ENCODE measurements at places on chromosomes 6 and 20. TPM values are rescaled to one million over a fixed set of nuclear protein-coding genes. Genes with fewer than 3 reads are reported as not detected.

DNA sequence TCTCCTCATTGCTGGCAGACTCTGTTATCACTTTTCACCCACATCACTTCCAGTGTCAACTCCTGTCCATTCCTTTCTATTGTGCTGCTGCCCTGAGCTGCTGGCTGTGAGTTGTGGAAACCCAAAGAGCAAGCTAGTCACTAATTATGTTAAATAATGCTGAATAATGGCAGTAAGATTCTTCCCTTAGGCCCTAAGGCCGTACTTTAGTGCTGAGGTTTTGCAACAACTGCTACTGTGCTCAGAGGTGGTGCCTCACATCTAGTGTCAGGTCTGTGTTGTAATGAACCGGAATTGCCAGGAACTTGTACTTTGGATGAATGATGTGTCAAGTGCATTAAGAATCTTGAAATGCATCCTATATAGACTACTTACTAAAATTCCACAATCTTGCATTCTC, 372.2 kb upstream of the RNF217 start:
- no peak for DNase-seq

- no peak for DNase-seq
Measured at GRCh38 chr6:124963416-124963785, 1.2 kb downstream of the RNF217 start.

GRCh38 chr20:42754706-42755105, 435.0 kb downstream of the PTPRT start:
- DNase-seq = no peak

DNA sequence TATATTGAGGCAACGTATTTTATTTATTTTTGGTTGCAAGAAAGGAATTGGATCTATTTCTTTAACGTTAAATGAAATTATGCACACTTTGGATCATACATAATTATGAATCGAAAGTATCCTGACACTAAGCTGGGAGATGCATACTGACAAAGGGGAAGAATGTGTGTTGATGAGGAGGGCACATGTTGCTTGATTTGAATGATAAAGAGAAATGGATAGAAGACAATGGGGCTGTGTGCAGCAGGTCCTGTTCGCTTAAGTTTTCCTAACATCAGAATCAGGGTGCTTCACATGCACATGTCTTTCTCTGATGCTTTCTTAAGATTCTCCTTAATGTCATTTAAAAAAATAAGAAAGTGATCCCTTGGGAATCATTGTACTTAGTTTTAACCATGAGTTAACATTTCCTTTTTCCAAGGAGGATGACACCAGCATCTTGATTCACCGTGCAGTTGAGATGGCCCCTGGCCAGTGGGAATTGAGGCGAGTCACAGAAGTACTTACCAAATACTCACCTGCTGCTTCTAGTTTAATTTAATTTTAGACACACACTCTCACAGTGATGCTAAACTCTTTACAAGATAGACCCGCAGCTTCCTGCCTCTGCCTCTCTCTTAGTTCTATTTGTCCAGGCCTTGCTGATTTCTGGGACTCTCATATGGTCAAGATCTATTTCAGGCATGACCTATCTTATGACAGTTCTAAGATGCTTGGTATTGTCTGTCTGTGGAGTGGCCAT, 116.5 kb downstream of the CLIC5 start:
- DNase-seq = no peak

GRCh38 chr6:37916675-37917074, 97.1 kb downstream of the ZFAND3 start:
- no peak for DNase-seq

PRSS16 gene
- total RNA-seq = not detected

GRCh38 chr20:51660672-51661608, 107.2 kb downstream of the ATP9A start:
- no peak for DNase-seq

DNA sequence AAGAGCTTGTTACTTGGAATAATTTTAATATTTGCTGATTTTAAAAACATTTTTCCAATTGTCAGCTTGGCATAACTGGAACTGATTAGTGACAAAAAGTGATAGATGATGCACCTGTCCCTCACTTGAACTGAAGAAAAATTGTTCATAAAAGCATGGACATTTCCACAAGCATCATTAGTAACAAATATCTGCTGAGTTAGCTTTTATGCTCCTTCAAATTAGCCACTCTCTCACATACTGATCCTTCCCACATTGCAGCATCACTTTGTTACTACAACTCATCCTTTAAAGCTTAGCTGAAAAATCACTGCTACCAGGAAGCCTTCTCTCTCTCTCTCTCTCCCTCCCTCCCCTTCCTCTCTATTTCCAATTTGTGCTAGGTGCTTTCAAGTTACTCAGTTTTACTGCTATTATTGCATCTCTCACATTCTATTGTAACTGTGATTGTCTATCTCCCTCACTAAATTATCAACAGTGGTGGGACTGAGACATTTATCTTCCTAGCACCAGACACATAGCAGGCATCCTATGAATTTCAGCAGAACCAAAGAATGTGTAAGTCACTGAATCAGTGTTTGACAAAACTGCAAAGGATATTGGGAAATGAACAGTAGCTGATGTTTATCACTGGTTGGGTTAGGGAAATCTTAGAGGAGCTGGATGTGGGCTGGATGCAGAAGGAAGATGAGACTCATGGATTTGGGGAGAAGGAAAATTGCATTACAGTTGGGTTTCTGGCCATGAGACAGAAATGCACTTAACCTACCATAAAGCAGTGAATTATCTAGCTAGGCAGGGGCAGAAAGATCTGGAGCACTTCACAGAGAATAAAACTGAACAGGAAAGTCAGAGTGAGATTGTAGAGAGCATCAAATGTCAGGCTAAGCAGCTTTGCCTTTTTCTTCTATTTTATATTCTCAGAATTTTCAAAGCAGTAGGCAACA, 128.4 kb upstream of the PLN start:
- no peak for DNase-seq

DNA sequence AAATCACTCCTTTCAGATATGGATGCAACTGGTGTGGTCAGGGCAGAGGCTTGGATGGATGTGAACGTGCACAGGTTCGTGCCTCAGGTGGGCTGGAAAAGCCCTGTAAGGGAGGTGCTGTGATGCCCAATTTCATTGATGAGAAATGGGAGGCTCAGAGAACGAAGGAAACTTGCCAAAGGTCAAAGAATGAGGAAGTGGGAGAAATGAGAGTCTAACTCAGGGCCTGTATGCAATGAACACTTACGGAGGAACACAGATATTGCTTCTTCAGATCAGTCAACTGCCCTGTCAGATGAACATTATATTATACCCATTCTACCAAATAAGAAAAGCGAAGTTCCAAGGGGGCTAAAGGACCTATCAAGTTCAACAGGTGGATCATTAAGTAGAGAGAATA, 134.7 kb downstream of the RCAN2 start:
- no peak for DNase-seq

GRCh38 chr6:169529931-169530751, 171.7 kb downstream of the WDR27 start:
- no peak for DNase-seq

GRCh38 chr6:149500096-149500495, 15.3 kb upstream of the ZC3H12D start:
- no peak for DNase-seq

TMEM217 gene
- total RNA-seq = 1.2 TPM

DNA sequence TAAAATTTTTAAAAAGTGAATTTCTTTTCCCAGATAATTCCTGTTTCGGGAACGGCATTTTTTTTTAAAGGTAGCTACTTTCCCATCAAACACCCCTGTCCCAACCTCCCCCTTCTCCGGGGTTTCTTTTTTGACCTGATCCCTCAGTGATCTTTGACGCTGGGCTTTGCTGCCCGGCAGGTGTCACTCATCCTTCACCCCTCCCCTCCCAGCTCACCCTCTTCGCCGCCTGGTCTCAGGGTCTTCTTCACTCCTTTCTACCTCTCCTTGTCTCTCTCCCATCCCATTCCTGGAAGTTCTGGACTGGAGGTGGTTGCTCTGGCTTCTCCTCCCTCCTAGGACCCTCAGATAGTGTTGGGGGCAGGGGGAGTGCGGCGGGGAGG, 329 bp upstream of the GPR6 start:
- no peak for DNase-seq

DNA sequence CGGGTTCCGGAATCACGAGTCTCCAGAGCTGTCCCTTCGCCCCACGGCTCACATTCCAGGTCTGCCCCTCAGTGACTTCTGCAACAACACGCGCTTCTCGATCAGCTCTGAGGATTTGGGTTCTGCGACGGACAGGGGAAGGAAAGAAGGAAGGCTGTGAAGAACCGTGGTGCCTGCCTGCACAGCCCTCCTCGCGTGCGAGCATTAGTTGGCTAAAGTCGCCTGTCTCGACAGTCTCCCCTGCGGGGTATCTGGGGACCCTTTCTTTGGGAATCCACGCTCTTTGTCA, 23.1 kb downstream of the VPS52 start:
- DNase-seq = no peak
